Sigmoid colon (tissue), 7 donors: ENCODE measurements at places on chromosomes 1 and 21. TPM values are rescaled to one million over a fixed set of nuclear protein-coding genes. Genes with fewer than 3 reads are reported as not detected.

- DNase-seq: no peak
These were observed 258.1 kb upstream of the C1orf87 start for GRCh38 chr1:60331647-60332046.

GRCh38 chr1:212959266-212960220 lies 9.2 kb downstream of the VASH2 start:
- DNase-seq: no peak

The DPT gene
- 249 TPM for total RNA-seq

The MYCL gene
- 1.7 TPM for total RNA-seq

GRCh38 chr1:12478612-12478985 lies 139.4 kb downstream of the DHRS3 start:
- DNase-seq: no peak
